ENCODE measurements at places on chromosomes 6 and 20. TPM values are rescaled to one million over a fixed set of nuclear protein-coding genes. Genes with fewer than 3 reads are reported as not detected.

PPIL4 gene
- 20.6 TPM for total RNA-seq

CASS4 gene
- total RNA-seq = 0.71 TPM

ARFRP1 gene
- 42.1 TPM for total RNA-seq

TMC2 gene
- total RNA-seq = not detected

LPA gene
- total RNA-seq = not detected

PLTP gene
- total RNA-seq = 67.2 TPM

WFDC12 gene
- not detected for total RNA-seq

GPX5 gene
- total RNA-seq = not detected

ADRM1 gene
- total RNA-seq = 80.9 TPM

CDH4 gene
- 0.39 TPM for total RNA-seq

RBM24 gene
- 173 TPM for total RNA-seq

MCM9 gene
- total RNA-seq = 8.0 TPM

CCR6 gene
- not detected for total RNA-seq

HLA-DQA1 gene
- total RNA-seq = 6.5 TPM
